ENCODE measurements at places on chromosomes 12 and 14. TPM values are rescaled to one million over a fixed set of nuclear protein-coding genes. Genes with fewer than 3 reads are reported as not detected.

- no peak for DNase-seq
Observed at GRCh38 chr14:101839236-101839635, 77.7 kb downstream of the PPP2R5C start.

The TMCC3 gene
- total RNA-seq = 0.33 TPM

The INSM2 gene
- total RNA-seq = not detected

GRCh38 chr12:48814262-48815125, 3.8 kb upstream of the CACNB3 start:
- DNase-seq = peak; percentile 85

DNA sequence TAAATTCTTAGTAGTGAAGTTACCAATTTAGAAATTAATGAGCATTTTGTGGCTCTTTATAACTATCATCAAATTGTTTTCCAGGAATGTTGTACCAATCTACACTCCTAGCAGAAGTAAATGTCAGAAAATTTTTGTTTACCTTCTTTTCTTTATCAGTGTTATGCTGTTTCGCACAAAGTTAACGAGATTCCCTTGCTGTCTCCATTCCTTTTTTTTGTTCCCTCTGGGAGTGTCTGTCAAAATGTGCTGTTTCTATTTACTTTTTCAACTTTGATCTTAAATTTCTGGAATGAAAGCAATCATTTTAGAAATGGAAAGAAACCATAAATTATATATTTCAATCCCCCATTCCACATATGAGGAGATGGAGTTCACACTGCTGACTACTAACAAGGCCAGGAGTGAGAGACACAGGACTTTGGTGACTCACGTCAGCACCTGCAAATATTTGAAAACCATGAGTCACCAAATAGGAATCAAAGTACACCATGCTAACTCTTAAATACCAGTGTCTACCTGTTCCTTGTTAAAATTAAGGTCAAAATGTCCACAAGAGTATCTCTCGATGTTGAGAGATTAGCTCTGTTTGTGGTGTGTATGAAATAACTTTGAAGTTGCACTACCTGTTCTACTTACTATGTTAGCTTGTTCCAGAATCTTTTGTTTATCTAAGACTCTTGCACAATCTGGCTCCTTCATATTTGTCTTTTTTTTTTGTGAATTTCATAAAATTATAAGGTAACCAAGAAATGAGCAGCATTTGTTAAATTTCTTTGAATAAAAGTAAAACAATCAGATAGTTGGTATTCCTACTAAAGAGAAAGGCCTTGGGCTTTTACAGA, 106.0 kb downstream of the RMST start:
- DNase-seq = peak; percentile 38

DNA sequence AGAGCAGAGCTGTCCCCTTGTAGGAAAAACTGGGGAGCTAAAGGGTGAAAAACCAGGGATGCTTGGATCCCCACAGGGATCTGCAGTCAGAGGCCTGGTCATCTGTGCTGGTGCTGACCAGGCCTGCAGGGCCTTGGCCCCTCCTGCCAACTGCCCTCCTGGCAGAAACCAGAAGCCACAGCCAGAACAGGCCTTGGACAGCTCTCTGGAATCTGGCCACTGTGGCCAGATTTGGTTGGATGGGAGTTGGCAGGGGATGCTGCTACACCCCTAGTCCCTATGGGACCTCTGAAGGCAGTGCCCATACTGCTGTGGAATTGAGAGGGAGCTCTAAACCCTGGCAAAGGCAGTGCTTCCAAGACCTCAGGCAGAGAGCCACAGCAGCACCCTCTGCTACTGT, 9.2 kb upstream of the GPX2 start:
- no peak for DNase-seq

DNA sequence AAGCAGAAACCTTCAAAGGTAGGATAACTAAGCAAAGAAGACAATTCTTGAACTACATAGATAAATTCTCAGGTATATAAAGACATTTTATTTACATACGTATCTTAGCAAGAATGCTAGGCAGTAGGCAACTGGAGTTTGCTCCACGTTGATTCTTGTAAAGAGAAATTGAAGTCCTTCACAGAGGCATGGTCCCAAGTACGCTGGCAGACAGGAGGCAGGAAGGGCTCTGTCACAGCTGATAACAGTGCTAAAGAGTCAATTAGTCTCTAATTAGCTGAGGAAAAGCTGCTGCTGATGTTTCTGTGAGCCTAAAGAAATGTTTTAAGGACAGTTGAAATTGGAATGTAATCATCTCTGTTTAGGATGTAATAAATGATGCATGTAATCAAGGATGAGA, 146.8 kb downstream of the METTL25 start:
- no peak for DNase-seq

The VEZT gene
- total RNA-seq = 76.6 TPM

GRCh38 chr12:55057481-55057880, 37.7 kb downstream of the NEUROD4 start:
- no peak for DNase-seq

- DNase-seq = peak; percentile 90
Observed at GRCh38 chr14:54566410-54567223, at the start of gene SAMD4A. TSS of gene SAMD4A (plus strand) at chr14:54567128. CDS start at chr14:54567917, 789 bp downstream.

The EGLN3 gene
- 1.8 TPM for total RNA-seq

DNA sequence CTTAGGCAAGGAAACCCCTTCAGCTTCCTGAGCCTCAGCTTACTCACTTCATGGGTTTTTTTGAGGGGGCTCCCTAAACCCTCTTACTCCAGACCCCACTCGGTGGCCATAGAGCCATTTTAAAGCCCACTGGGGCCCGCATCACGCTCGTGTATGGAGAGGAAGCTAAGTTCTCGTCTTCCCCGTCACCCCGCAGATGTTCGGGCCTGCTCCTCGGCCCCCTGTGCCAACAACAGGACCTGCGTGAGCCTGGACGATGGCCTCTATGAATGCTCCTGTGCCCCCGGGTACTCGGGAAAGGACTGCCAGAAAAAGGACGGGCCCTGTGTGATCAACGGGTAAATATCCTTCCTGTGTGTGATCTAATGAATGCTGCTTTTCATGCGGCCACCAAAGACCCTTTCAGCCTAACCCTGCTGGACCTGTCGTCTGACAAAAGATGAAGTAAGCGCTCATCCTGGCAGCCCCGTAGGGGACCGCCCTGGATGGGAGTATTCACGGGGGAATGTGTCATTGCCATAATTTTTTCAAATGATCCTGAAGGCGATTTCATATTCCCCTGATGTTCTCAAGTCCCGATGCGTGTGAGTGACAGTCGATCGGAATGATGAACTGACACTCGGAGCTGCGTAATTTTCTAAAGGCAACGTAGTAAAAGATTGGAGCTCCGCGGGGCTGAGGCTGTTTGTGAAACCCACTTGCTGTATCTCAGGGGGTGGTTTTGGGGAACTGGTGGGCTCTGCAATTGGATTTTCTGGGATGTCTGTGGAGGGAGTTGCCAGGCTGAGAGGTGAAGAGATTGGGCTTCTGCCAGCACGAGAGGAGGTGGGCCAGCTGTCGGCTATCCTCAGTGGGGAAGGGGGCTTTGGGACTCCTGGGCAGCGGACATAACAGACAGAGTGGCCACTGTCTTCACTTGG, 5.4 kb downstream of the DLK1 start:
- DNase-seq = no peak
